Stimulated activated naive CD8-positive, alpha-beta T cell treated with anti-CD3 and anti-CD28 coated beads, Interleukin-15, amount 100 ng/mL, for 72 hours (primary cell): ENCODE measurements at places on chromosomes 1 and 21.

DNA sequence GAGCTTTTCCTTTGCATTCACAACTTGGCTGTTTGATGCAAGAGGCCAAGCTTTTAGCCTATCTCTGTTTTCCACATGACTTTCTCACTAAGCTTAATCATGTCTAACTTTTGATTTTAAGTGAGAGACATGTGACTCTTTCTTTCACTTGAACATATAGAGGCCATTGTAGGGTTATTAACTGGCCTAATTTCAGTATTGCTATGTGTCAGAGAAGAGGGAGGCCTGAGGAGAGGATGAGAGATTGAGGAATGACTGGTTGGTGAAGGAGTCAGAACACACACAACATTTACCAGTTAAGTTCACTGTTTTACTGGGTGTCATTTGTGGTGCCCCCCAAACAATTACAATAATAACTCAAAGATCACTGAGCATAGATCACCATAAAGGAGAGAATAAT is 193.5 kb downstream of the CYYR1 start:
- no peak for DNase-seq

GRCh38 chr1:1094981-1095380 is 20.9 kb upstream of the RNF223 start:
- DNase-seq, result no peak

- no peak for DNase-seq
These were observed 75.0 kb upstream of the BCAR3 start for GRCh38 chr1:93756657-93757056.

- no peak for DNase-seq
These were observed 1544.1 kb downstream of the PLA2G4A start for GRCh38 chr1:188372821-188373220.

GRCh38 chr1:24553931-24554330 is 2.0 kb upstream of the NCMAP start:
- DNase-seq, result no peak

DNA sequence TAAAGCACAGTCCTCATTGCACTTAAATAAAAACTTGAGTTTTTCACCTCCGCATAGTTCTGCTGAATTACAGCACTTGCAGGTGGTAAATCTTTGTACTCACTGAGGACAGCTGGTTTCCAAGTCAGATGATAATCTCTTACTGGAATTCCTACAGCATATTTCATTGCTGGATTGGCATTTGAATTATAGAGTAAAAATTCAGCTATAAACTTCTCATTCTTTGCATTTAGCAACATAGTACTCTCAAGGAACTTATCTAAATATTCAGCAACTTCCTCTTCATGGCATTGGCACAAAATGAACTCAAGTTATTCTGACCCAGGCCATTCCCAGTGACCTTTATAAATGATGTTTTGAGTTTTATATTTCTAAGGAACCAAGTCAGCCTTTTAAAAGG is 23.4 kb downstream of the GORAB start:
- DNase-seq, result no peak

DNA sequence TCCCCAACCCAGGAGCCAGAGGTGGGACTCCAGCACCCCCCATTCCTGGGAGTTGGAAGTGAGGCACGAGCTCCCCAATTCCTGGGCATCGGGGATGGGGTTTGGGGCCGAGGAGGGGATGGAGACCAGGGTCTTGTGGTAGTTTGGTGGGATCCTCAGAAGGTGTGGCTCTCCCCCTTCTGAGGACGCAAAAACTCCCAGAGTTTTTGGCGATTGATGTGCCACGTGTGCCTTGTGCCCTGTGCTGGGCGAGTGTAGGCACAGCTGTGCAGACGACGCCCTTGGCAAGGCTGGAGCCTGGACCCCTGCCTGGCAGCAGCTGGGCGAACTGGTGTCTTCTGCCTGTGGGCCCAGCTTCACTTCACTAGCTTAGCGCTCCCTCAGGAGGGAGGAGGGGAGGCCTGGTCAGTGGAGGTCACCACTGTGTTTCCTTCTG is 2.6 kb downstream of the GUK1 start:
- peak; percentile 13 for DNase-seq

DNA sequence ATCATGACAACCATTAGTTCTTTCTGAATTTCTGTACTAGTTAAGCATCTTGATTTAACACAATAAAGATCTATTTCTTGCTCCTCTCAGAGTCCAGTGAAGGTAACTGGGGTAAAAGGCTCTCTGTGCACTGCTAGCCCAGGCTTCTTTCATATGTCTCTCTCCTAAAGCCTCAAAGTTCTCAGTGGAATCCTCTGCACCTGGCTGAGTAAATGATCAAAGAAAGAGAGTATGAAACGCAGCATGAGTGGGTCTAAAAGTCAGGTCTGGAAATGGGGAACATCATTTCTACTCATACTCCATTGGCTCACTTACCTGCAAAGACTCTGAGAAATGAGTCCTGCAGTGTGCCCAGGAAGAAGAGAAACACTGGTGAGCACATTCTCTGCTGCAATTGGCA is 418.5 kb downstream of the PTPRC start:
- no peak for DNase-seq

GRCh38 chr1:223350361-223350908 is 13.5 kb downstream of the SUSD4 start:
- DNase-seq, result no peak

GRCh38 chr1:161994175-161994668 is 29.4 kb downstream of the OLFML2B start:
- no peak for DNase-seq

- DNase-seq, result no peak
These were observed 14.4 kb downstream of the CYP4B1 start for GRCh38 chr1:46812996-46813857.

DNA sequence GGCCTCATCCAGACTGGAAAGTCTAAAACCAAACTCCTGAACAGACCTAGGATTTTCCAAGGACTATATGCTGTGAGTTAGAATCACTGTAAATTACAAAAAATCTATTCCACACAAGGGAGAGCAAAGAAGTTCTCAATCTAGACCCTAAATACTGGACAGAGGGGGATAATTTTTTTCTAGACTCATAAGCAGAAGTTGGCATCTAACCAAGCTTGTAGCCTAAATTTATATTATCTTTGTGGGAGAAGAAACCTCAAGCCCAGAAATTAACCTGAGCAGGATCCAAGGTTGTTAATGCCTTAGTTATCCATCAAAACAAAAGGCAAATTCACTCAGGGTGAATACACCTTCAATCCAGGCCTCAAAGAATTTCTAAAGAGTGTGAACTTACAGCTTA is 290.2 kb downstream of the SMYD3 start:
- DNase-seq, result no peak

DNA sequence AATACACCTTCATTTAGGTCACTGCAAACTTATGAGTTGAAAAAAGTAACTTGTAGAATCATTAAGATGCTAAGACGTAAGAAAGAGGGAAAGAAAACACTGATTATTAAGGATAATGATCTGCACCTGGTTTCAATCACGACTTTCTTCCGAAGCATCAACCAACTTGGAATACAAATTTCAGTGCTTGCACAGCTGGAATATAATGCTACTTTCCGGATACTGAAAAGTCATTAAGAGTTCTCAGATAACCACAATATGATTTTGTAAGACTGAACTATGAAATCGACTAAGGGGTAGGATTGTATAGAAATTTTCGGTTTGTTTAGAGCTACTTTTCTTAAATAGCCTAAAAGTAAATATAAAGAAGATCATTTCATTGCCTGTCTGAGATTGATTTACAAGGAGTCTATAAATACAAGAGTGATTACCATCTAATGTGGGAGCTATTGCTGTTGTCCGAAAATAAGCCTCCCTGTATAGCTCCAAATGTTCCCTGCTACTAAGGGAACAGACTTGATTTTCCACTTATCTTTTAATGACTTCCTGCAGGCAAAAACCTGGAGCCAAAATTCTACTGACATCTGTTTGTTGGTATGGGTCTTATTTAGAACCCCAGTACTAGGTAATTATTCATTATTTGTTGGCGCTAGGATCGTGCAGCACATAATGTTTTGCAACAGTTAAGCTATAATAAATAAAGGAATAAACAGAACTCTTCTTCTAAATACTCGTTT is 673.3 kb downstream of the KCNT2 start:
- no peak for DNase-seq

- DNase-seq, result no peak
These were observed 133.0 kb downstream of the URB2 start for GRCh38 chr1:229759037-229759435.

- DNase-seq, result no peak
These were observed 1079.8 kb downstream of the ADGRL2 start for GRCh38 chr1:82880506-82880905.

GRCh38 chr1:47563201-47563600 is 125.4 kb downstream of the FOXD2 start:
- DNase-seq, result no peak

GRCh38 chr1:205791568-205792180 is 16.4 kb upstream of the RAB29 start:
- peak; percentile 42 for DNase-seq

- DNase-seq, result no peak
These were observed 14.9 kb upstream of the CTSS start for GRCh38 chr1:150780510-150780909.

DNA sequence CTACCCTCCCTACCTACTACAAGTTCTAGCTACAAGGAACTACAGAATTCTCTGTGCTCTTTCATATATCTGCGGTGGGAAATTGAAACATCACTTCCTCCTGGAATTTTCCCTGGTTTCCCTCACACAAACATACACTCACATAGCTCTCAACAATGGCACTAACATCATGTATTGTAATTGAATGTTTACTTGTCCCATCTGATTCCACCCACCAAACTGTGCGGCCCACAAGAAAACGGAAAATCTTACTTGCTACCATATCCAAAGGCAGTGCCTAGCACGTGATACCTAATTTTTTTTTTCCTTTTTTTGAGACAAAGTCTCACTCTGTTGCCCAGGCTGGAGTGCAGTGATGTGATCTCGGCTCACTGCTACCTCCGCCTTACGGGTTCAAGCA is 33.9 kb downstream of the NDC1 start:
- no peak for DNase-seq

GRCh38 chr1:87739704-87740103 is 411.0 kb downstream of the LMO4 start:
- DNase-seq, result no peak
